ENCODE measurements at places on chromosomes 1 and 21.

DNA sequence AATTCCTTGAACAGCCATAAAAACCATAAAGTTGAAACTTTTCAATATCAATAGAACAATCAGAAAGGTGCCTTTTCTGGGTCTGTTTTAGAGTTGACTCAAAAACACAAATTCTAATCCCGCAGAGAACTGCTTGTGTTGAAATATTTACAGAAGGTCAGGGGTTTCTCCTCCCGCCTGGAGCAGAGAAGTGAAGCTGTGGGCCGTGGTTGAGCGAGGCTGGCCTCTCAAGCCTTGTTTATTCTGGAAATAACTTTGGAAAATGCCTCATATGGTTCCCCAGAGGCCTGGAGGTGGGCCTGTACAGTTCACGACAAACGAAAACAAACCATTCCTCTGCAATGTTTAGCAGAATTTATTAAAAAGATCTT is 90.8 kb upstream of the ERRFI1 start:
- peak; percentile 98 for DNase-seq

GRCh38 chr1:44040846-44041245 is 9.6 kb upstream of the SLC6A9 start:
- peak; percentile 23 for DNase-seq

DNA sequence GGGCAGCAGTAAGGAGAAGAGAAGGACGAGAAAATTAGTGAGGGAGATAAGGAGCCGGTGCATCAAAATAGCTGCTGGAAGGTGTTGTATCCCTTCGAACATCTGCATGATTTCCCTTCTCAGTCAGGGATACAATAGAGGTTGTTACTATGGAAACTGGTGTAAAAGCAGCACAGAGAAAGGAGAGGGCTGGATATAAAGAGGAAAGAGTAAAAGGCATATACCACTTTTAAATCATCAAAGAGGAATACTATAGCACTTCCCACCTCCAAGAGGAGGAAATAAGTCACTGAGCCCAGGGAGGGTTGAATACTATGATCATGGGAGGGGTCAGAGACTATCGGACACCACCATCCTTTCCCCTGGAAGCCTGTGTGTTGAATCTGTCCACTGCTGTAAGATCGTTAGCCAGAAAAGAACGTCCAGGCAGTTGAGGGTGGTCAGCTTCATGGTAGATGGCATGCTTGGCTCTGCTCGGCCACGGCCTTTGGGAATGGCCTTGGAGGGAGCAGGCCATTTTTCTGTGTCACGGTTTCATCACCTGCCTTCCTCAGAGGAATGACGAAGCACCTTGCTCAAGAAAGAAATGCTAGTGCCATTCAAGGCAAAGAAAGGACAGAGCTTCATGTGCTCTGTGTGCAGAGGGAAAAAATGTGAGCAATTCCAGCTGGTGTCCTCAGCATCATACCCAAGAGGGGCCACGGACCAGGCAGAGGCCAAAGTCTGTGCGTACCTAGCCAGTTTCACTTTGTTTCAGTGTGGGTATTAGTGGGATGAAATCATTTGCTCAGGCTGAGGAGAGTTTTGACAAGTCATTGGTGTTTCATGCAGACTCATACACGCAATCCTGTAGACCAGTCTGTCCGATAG is 64.2 kb downstream of the IRF2BP2 start:
- no peak for DNase-seq

DNA sequence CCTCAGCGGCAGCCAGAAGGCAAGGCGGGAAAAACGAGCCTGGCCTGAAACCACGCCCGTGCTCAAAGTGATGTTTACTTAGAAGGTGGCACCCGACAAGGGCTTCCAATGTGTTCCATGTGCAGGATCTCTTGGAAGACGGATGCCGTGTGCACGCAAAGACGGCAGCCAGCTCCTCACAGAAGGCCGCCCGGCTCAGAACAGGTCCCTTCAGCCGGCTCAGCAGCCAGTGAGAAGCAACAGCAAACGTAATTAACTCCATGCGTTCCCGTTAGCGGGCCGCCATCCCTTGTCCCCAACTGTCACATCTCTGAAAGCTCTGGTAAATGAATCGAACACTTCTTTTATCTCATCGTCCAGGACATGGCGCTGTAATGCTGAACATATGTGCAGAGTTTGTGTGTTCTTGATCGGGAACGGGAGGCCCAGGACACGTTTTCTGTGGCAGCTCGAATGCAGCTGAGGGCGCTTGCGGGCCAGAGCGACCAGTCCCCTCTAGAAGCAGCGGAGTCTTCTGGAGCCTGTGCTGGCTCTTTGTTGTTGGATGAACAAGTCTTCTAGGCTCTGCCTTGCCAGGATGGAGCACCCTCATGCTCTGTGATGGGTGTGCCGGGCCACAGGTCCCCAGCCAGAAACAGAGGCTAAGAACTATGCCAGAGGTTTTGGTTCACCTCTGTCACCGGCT is 94.6 kb upstream of the ARHGEF16 start:
- DNase-seq = no peak

DNA sequence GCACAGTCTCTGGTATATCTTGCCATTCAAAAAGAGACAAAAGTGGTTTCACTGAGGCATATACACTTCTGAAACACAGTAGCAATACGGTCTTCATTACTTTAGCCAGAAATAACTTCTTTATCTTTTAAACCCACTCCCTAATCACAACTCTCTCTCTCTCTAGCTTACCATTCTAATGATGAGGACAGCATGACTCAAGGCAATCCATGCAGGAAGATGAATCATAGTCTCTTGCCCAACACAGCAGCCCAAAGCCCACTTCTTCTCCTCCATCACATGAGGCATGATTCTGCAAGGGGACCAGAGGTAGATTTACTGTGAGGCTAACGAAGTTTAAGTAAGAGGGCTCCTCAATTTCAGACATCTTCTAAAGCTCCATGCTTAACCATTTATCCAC is 285.0 kb upstream of the NR5A2 start:
- DNase-seq = peak; percentile 86

- DNase-seq = no peak
Measured at GRCh38 chr1:248054671-248055070, 8.0 kb downstream of the OR2L3 start.

Measured in fibroblast of villous mesenchyme (primary cell).